ENCODE measurements at places on chromosomes 1 and 21.

GRCh38 chr1:1014799-1015681 is 1.7 kb downstream of the ISG15 start:
- DNase-seq, result no peak

DNA sequence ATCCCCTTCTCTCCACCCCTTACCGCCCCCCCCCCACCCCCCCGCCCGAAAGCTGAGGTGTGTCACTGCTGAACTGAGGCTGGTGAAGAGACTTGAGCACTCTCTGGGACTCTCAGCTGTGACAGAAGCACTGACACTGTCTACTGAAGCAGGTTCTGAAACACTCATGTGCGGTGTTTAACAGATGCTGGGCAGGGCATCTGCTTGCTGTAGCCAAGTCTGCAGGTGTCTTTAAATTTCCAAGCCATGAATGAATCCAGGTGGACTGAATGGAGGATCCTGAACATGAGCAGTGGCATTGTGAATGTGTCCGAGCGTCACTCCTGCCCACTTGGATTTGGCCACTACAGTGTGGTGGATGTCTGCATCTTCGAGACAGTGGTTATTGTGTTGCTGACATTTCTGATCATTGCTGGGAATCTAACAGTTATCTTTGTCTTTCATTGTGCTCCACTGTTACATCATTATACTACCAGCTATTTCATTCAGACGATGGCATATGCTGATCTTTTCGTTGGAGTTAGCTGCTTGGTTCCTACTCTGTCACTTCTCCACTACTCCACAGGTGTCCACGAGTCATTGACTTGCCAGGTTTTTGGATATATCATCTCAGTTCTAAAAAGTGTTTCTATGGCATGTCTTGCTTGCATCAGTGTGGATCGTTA is at the start of gene GPR52:
GPR52 (plus strand) TSS at position 99 of the 665 bp plus-strand sequence; CDS start at position 247, 148 bp downstream.
- no peak for DNase-seq

GRCh38 chr1:99385852-99386251 is 121.6 kb downstream of the PLPPR4 start:
- no peak for DNase-seq

DNA sequence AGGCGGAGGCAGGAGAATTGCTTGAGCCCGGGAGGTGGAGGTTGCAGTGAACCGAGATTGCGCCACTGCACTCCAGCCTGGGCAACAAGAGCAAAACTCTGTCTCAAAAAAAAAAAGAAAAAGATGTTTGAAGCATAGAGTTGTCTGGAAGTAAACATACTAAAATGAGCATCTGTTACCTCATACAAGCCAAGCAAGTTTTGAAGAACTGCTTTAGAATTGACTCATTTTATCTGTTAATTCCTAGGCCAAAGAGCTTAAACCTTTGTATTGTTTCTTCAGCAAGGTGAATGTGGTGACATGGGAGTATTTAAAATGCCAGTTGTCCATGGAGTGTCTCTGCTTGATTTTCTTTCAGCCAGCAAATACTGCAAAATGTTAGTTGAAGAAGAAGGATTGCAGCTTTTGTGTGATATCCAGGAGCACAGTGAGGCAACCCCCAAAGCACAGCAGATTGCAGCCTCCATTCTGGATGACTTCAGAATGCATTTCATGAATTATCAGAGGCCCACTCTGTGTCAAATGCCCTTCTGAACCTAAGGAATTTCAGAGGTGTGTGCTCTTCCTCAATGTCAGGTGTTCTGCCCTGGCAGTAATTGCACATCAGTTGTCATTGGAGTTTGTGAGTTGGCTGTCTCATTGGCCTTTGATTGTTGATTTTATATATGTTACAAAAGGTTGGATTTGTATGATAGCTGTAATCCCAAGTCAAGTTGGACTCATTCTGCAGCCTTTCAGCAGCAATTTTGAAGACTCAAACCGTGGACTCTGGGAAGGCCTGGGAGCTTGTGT is 28.9 kb downstream of the ECHDC2 start:
- DNase-seq, result no peak

GRCh38 chr1:52439976-52440375 is 35.6 kb downstream of the PRPF38A start:
- no peak for DNase-seq

- DNase-seq, result no peak
These were observed 28.8 kb downstream of the PADI6 start for GRCh38 chr1:17400725-17401341.

- DNase-seq, result no peak
These were observed 959 bp downstream of the AKR7A3 start for GRCh38 chr1:19287436-19288185.

DNA sequence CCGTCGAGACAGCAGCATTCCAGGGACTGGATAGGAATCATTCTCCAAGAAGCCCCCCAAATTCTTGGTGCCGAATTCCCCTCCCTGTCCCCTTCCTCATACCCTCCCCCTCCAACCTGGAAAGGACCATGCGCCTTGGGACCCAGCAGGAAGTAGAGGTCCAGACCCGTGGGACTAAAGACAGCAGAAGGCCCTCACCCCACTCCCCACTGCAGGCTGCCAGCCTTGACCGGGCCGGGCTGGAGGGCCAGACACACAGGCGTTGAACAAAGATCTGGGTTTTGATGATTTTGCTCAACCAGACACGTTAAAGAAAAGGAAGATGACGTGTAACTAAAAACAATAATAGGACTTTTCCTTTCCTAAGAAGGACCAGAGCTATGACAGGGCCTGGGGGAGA is 286.5 kb downstream of the NPHP4 start:
- DNase-seq, result no peak

DNA sequence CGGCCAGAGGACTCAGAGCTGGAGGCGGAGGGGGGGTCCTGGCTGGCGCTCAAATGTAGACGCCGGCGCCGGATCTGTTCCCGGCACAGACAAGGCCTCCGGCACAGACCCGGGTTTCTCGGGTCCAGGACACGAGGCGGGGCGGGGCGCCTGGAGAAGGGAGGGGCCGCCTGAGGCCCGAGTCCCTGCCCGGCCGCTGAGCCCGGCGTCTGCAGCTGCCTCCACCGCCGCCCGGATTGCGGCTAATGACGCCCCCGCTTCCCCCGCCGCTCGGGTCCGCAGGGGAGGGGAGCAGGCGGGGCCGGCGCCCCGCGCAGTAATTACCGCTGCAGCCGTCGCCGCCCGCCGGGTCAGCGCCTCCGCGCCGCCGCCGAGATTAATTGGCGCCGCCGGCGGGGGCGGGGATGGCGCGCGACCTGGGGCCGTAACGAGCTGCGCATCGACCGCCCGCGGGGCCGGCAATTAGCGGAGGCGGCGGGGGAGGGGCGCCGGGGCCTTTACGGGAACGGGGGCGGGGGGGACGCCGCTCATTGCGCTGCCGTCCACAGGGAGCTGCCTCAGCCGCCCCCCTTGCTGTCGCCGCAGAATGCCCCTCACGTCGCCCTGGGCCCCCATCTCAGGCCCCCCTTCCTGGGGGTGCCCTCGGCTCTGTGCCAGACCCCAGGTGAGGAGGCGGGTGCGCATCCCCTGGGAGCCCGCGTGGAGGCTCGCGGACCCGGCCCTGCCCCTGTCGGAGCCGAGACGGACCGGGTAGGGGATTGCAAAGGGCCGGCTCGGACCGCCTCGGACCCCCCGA is 17.3 kb downstream of the NOC2L start:
- DNase-seq, result no peak

DNA sequence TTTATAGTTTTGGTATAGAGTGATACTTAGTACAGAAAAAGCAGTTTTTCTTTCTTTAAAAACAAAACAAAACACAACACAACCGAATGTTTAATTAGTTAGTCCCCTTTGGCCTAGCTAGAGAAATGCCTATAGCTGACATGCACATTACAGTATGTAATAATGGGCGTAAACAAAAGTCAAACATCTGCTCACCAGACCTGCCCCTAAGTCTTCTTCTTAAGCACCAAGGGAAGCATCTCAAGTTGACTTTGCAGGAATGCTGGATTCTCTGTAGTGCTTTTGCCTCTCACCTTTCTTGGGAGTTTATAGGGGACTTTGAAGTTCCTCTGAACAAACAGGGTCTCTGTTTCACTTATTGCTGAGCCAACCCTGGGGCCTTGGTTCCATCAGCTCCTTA is 143.7 kb downstream of the TM2D1 start:
- DNase-seq, result no peak

GRCh38 chr1:21950734-21951133 is 13.6 kb upstream of the HSPG2 start:
- no peak for DNase-seq

GRCh38 chr1:82401116-82401515 is 600.4 kb downstream of the ADGRL2 start:
- no peak for DNase-seq

GRCh38 chr1:65792669-65793358 is at the start of gene PDE4B:
Gene PDE4B, plus strand, starts transcription at chr1:65792895.
- DNase-seq, result no peak

GRCh38 chr1:165492845-165493373 is 48.0 kb upstream of the RXRG start:
- DNase-seq, result no peak
